T-helper 17 cell (primary cell): ENCODE measurements at places on chromosomes 13 and 19.

GRCh38 chr19:41533671-41534215 lies 42.2 kb upstream of the CEACAM21 start:
- no peak for DNase-seq

GRCh38 chr13:60431108-60431700 lies 34.2 kb downstream of the TDRD3 start:
- DNase-seq, result no peak

GRCh38 chr13:28438598-28439334 lies 56.2 kb downstream of the FLT1 start:
- DNase-seq, result no peak

DNA sequence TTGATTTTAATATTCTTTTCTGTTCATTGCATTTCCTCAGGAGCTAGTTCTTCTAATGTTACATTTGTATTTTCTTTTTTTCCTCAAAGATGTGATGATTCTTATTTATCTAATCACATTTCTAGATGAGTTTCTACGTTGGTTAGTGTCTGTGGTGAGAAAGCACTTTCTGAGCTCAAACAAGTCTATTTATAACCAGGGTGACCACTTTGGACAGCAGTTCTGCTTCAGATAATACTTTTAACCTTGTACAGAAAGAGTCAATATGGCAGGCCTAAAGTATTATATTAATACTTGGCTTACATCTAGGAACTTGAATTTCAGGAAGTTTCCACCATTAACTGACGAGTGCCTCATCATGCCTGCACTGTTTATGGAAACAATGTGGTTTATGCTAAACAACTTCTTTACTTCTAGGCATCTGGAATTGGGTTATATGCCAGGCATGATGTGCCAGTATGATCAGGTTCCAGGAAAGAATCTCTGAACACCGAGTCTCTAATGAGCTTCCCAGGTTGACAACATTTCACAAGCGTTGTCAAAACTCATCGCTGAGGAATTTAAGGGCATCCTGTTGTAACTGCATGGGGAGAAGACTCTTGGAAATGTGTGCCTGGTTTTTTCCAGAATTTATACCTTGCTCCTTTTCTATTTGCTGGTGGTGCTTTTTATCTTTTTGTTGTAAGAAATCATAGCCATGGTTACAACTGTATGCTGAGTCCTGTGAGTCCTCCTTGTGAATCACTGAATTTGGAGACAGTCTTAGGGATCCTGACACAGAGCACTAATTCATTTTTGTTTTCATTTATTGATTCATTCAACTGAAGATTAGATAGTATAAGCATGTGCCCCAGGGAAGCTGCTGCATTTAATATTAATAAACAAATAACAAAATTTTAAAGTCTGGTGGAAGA lies 344.4 kb upstream of the PCDH9 start:
- no peak for DNase-seq

DNA sequence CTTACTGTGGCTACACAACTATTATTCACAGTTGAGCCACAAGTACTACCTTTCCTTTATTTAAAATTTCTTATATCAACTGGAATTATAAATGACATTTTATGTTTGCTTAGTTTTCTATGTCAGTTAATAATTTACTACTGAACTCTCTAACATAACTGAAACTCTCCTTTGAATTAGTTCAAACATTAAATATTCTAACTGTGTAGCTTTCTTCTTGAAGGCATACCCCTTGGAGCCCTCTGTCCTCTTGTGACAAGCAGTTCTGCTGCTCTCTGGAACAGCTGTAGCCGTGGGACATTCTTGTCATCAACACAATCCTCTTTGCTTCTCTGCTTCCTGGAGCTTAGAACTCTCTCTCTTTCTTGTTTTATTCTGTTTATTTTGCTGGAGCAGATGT lies 244.8 kb downstream of the NHLRC3 start:
- no peak for DNase-seq

GRCh38 chr13:105552078-105552477 lies 983.4 kb downstream of the EFNB2 start:
- DNase-seq, result no peak

DNA sequence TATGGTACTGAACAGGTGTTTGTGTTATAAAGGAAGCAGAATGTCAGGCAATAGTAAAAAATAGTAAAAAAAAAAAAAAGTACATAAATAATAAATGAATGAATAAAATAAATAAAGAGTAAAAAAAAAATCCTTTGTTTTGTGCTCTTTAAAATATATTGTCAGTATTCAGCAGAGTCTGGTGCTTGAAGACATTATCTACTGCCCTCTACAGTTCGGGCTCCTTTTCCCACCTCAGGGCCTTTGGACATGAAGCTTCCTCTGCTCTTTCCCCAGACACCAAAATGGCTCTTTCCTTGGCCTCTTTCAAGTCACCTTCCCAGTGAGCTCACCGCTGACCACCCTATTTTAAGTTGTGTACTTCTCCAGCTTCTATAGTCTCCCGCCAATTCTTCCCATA lies 137.5 kb downstream of the TNFRSF19 start:
- no peak for DNase-seq

- DNase-seq, result no peak
These were observed 31.2 kb downstream of the KEAP1 start for GRCh38 chr19:10471909-10472308.

DNA sequence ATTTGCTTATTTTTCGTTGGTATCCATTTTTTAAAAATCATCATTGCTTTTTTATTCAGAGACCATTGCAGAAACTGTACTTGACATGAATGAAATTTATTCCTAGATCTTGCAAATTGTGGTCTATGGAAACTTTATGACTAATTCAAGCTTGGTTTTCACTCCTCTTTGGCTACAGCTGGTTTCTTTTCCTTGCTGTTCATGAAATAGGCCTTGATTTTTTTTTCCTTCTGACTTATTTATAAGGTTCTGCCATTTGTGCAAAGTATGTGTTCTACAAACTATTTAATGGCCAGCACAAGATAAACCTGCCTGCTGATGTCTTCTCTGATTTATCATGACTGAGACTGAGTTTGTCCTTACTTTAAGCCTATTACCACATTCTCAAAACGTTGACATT lies 764.0 kb upstream of the SLITRK5 start:
- no peak for DNase-seq

GRCh38 chr19:48833049-48833448 lies 3.2 kb downstream of the HSD17B14 start:
- DNase-seq, result no peak

GRCh38 chr19:49570997-49571676 lies 9.2 kb downstream of the NOSIP start:
- DNase-seq, result no peak

DNA sequence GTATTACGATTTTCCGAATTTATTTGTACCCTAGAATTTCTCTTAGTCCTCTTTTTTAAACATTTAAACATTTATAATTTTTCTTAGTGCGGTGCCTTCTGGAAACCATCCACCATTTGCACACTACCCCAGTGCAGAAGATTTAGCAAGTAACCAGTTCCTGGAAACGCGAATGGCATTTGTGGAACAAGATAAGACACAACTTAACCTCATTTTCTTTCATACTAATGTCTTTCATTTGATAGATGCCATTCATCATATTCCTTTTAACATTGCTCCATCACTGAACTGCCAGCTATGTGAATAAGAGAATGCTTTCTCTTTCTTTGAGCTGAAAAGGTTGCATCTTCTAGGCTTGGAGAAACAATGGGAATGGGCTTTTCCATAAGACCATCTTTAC lies 6.8 kb downstream of the FRY start:
- no peak for DNase-seq

DNA sequence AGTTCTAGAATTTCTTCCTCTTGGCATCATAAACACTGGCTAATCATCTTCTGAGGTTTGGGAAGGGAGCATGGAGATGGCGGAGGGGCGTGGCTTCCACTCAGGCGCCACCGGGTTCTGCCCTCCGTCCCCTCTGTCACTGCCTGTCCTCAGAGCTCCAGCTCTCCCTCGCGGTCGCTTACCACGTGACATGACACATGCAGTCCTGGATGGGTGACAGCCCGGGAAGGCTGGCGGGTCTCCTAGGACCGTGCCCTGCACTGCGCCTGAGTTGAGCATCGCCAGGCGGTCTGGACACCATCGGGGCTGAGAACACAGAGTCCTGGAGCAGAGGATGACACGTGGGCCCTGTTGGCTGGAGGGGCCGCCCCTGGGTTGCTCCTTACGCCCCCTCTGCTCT lies 123.3 kb downstream of the RAB20 start:
- no peak for DNase-seq
